DMS153 (cell line): ENCODE measurements at places on chromosomes 2 and 18.

DNA sequence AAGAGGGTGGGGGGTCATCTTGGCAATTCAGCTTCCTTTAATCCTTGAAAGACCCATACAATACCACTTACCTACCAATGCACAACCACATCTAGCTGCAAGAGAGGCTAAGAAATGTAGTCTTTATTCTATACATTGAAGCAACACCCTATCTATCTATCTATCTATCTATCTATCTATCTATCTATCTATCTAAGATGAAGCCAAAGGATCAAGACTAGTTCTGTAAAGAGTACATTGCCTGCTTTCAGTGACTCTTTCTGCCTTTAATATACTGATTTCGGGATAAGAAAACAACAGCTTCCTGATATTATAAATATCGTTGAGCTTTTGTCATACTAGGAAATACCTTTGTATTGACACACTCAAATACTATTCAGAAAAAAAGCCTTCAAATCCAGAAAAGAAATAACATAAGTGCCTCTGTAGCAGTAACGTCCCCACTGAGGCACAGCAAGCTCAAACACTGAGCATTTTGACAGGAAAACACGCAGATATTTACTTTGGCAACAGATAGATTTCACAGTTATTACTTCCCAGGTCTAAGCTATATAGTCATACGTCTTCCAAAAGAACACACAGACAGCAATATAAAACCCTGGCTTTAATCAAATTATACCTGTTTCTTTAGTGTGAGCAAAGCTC lies 139.4 kb upstream of the SERTAD2 start:
- no peak for DNase-seq

DNA sequence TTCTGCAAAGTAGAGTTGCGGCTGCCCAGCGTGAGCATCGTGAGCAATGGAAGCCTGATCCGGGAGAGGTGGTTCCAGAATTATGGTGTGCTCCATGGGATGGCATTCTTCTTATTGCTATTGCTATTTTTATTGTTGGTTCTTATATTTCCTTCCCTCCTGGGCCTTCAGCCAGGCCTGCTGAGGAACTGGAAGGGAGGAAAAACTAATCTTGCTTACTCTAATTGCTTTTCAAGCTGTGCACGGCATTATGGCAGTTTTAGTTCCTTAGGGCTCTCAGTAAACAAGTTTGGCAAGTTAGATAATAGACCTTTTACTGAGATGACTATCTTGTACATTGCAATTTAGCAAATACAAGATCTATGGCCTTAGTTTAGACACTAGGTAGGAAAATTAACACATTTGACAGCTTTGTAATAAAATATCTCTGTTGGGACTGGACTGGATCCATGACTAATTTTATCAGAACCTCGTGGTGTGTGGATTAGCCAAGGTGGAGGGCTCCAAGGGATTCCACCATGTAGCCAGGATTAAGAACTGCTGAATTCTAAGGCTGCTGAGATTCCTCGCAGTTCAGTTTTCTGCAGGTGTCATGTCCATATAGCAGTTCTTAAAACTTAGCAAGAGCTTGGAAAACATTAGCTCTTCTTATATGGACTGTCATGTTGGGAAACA lies 6.0 kb downstream of the RSAD2 start:
- no peak for DNase-seq

- DNase-seq: no peak
Measured at GRCh38 chr18:55153346-55153745, 194.1 kb upstream of the CCDC68 start.

DNA sequence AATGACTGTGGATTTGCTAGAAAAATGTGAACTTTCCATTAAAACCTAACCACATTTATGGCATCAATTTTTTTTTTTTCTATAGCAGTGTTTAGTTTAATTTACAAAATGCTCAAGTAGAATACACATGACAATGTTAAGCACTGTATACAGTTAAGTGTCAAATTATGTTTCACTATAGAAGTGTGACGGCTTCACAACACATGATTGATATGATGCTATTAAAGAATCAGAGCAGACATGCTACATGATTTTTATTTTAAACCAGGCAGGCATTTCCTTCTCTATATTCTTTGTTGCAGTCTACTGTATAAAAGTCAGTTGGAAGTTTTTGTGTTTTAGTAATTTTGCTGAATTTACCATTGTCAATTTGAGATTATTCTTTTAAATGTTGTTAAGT lies 43.6 kb downstream of the PROKR1 start:
- no peak for DNase-seq

- DNase-seq: no peak
Measured at GRCh38 chr2:108169982-108170625, 69.7 kb upstream of the SULT1C3 start.

- DNase-seq: no peak
Measured at GRCh38 chr2:86015006-86015405, 90.7 kb downstream of the POLR1A start.

DNA sequence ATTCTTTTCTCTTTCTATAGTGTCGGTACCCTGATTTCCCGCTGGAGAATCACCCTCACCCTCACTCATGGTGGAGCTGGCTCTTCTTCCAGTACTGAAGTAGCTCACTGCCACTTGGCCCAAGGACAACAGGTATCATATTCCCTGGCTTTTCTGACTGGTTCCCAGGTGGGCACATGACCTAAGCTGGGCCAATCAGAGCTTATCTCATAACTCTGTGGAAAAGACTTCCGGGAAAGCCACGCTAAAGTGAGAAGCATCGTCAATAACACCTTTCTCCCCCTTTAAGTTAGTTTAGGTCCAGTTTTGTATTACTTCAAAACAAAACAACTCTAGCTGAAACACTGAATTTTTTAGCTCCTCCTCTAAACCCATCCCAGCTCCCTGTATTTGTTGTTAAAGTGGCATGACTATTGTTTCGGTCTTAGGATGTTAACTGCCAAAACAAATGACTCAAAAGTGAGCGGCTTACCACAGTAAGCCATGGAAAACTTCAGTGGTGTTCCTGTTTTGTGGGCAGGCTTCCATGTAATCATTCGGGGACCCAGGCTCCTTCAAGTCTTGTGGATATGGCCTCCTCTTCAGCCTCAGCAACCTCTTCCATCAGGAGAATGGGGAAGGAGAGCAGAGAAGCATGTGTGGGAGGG lies 137.4 kb upstream of the DLX2 start:
- no peak for DNase-seq
